ENCODE measurements at places on chromosomes 11 and 22. TPM values are rescaled to one million over a fixed set of nuclear protein-coding genes. Genes with fewer than 3 reads are reported as not detected.

DNA sequence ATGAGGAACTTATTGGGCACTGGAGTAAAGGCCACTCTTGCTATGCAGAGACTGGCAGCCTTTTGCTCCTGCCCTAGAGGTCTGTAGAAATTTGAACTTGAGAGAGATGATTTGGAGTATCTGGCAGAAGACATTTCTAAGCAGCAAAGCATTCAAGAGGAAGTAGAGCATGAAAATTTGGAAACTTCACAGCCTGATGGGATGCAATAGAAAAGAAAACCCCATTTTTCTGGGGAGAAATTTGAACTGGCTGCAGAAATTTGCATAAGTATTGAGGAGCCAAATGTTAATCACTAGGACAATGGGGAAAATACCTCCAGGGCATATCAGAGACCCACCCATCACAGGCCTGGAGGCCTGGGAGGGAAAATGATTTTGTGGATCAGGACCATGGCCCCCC lies 29.9 kb upstream of the CD44 start:
- DNase-seq: no peak

DNA sequence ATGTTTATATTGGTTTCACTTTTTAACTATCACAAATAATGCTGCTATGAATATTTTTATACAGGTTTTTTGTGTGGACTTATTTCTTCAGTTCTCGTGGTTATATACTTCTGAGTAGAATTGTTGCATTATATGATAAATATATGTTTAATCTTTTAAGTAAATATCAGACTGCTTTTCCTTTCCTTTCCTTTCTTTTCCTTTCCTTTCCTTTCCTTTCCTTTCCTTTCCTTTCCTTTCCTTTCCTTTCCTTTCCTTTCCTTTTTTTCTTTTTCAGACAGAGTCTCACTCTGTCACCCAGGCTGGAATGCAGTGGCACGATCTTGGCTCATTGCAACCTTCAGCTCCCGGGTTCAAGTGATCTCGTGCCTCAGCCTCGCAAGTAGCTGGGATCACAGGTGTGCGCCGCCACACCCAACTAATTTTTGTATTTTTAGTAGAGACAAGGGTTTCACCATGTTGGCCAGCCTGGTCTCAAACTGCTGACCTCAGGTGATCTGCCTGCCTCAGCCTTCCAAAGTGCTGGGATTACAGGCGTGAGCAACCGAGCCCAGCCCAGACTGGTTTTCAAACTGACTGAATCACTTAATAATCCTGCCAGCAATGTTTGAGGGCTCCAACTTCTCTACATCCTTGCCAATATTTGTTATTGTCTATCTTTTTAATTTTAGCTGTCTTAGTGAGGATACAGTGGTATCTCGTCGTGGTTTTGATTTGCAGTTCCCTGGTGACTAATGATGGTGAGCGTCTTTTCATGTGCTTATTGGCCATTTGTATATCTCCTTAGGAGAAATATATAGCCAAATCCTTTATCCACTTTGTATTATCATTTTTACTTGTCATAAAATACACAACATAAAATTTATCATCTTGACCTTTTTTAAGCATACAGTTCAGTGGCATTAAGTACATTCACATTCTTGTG lies 21.9 kb downstream of the HTR3B start:
- no peak for DNase-seq

GRCh38 chr11:64723117-64723906 lies at the start of gene NRXN2:
Gene NRXN2 (minus strand): TSS chr11:64723197. CDS start chr11:64713699, 9,498 bp downstream.
- DNase-seq: peak; percentile 90

DNA sequence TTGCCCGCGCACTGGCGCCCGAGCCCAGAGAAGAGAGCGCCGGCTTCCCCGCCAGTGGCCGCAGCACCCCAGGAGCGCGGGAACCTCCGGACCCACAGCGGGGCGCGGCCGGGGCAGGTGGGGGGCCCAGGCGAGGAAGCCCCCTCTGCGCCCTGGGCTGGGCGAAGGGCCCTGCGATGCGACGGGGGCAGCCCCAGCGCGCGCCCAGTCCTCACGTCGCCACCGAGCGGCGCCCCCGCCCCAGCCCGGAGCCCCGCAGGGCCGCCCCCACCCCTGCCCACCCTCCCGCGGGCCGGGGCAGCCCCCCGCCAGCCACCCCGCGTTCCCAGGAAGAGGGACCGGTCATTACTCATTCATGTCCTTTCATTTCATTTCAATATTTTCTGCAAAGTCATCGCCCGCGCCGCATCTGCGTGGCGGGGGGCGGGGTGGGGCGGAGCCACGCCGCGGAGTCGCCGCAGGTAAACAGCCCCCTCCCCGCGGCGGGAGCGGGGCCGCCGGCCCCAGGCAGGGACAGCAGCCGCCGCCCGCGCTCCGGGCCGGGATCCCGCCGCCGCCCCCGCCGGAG lies 673 bp upstream of the PANX2 start:
- peak; percentile 33 for DNase-seq

Gene GLB1L3
- 16.1 TPM for total RNA-seq

Gene KRTAP5-9
- not detected for total RNA-seq

Gene OR51E1
- total RNA-seq: not detected
